ENCODE measurements at places on chromosomes 13 and 19. TPM values are rescaled to one million over a fixed set of nuclear protein-coding genes. Genes with fewer than 3 reads are reported as not detected.

Gene ZNF730
- 0.32 TPM for total RNA-seq

Gene CATSPERD
- not detected for total RNA-seq

DNA sequence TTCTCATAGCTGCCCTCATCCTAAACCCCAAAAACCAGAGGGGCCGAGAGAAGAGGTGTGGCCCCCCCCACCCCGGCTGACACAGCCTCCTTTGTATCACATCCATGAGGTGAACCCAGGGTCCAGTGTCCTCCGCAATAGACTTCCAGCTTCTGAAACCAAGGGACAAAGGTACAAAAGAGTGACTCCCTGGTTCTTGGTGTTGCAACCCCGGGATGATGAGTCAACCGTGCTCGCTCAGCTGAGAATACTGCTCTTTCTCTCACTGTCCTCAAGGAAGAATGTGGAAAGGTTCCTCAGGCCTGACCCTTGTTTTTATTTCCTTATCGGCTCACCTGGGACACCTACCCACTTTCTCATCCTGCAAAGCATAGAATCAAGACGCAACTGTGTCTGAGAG is 5.5 kb downstream of the SLC15A1 start:
- no peaks in the 10 kb centered on the region for H3K36me3 ChIP-seq
- DNase-seq, result peak; percentile 36
- peaks cover 8% of the 10 kb centered on the region for H3K4me1 ChIP-seq
- no peak overlapping the region for H3K27ac ChIP-seq
- no peak overlapping the region for H3K4me3 ChIP-seq
- H3K27me3 ChIP-seq, result peaks cover 33% of the 10 kb centered on the region

DNA sequence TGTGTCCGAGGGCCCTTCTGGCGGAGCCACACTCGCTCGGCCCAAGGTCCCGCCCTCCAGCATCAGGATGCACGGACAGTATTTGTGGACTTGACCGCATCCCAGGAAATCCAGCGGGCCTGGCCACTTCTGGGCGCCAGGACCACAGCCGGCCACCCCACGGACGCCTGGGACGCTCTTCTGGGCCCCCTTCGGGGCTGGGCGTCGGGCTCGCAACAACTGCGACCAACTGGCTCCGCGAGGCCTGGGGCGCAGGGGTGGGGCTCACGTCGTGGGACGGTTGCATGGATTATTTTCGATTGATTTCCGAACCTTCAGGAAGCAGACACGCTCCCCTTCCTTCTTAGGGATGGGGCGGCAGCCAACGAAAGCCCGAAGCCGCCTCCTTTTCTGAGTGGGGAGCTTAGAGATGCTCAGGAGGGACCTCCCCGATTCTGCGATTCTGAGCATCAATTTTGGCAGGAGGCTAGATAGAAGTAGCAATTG is 521 bp upstream of the NUP58 start:
- peak overlapping the region; percentile 82 for H3K4me3 ChIP-seq
- H3K36me3 ChIP-seq, result no peaks in the 10 kb centered on the region
- peaks cover 21% of the 10 kb centered on the region for H3K27me3 ChIP-seq
- H3K27ac ChIP-seq, result peak overlapping the region; percentile 94
- H3K4me1 ChIP-seq, result peaks cover 27% of the 10 kb centered on the region

DNA sequence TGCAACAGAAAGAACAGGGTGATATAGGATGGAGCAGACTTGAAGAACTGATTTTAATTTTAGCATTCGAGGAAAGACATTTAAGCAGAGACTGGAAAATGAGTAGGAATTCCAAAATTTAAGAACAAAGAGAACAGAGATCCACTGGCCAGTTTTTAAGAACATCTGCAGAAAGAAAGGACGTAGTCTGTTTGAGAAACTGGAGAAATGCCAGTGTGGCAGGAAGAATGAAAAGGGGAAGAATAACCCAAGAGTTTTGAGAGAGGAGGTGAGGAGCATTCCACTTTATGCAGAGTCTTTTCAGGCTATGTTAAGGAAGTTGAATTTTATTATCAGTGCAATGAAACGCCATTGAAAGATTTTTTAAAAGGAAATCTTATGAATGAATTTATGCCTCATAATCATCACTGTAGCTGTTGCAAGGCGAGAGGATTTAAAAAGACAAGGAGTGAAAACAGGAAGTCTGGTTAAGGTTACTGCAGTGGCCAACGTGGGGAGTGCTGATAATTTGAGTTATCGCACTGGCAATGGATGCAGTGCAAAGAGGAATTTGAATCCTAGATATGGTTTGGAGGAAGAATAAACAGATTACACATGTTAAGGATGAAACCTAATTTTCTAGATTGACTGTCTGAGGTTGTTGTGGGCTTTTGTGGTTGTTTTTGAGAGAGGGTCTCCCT is 253.8 kb downstream of the DACH1 start:
- no peak overlapping the region for H3K27ac ChIP-seq
- no peaks in the 10 kb centered on the region for H3K36me3 ChIP-seq
- no peak for DNase-seq
- H3K4me3 ChIP-seq, result no peak overlapping the region
- H3K27me3 ChIP-seq, result no peaks in the 10 kb centered on the region

DNA sequence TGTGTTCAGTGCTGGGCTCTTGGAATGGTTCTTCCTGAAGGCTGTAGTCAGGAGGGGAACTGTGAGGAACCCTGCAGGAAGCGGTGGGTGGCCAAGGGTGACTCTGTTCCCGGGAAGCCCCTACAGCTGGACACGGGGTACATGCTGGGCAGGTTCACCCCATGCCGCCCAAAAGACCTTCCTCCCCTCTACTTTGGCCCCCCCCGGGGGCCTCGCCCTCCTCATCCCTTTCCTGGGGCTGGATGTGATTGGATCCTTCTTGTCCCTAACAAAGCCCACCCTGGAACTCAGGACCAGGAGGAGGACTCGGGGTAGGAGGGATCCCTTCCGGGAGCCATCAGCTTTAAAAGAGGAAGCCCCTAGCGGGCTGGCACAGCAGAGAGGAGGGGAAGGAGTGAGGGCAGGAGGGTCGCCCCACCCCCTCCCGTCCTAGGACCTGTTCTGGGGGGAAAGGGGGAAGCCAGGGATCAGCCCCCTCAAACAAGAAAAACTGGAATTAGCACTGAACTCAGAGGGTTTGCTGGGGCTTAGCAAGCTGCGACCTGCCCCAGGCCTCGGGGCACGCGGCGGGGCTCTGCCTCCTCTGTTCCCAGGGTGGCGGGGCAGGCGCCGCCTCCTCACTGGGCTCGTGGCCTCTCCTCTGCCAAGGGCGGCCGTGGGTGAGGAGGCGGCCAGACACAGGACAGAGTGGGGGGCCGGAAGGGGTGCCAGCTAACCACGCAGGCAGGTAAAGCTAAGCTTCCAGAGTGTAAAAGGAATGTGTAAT is 4.0 kb downstream of the CEBPA start:
- H3K27me3 ChIP-seq, result peaks cover 9% of the 10 kb centered on the region
- peak; percentile 9 for DNase-seq
- H3K4me3 ChIP-seq, result no peak overlapping the region
- no peak overlapping the region for H3K27ac ChIP-seq
- peaks cover 24% of the 10 kb centered on the region for H3K4me1 ChIP-seq

DNA sequence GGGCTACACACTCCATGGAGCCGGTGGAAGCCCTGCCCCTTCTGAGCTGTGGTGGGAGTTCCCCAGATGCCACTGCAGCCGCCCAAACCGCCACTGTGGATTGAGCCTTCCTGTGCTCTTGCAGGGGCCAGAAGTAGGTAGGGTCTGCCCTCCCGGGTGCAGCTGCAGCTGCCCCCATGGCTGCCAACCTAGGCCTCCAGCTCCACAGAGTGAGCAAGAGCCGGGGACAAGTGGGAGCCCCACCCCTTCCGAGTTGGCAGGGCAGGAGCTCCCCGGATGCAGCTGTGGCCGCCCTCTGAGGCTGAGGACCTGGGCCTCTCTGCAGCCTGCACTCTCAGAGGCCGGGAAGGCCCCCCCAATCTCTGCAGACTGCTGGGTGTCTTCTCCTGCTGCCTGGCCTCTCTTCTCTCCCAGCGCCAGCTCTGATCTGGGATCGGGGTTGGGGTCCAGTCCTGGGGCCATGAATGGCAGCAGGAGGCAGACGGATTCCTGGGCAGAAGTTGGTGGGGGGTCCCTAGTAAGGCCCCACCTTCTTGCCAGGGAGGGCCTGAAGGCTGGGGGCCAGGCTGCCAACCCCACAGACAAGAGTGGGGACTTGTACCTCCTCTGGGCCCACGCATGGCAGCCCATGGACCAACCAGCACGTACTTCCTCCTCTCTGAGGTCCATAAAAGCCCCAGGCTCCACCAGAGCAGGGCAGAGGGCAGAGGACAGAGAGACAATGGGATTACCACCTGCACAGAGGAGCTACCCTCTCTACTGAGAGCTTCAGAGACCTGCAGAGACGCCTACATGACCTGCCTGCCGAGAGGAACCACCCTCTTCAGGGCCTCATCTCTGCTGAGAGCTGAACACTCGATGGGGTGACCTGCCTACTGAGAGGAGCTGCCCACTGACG is 28.9 kb downstream of the AP2S1 start:
- H3K27ac ChIP-seq, result peak overlapping the region; percentile 46
- no peaks in the 10 kb centered on the region for H3K36me3 ChIP-seq

DNA sequence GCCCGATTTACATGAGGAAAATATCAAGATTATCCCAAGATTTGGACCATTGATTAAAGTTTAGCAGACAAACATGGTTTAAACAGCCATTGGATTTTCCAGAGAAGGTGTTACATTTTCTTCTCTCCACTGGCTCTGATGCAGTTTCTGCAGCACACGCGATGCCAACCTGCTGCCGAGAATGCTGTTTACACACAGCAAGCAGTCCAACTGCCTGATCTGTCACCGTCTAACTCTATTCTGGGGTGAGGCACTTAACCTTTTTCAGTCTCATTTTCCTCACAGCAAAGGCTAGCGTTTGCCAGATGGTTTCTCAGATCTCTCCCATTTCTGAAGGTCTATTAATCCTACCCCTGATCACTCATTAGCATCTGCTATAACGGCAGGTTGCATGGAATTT is 763.5 kb upstream of the GPC6 start:
- H3K4me1 ChIP-seq, result no peaks in the 10 kb centered on the region
- no peaks in the 10 kb centered on the region for H3K27me3 ChIP-seq
- H3K27ac ChIP-seq, result no peak overlapping the region
- no peaks in the 10 kb centered on the region for H3K36me3 ChIP-seq

GRCh38 chr19:4830768-4831265 is 695 bp downstream of the TICAM1 start:
- peak overlapping the region; percentile 86 for H3K27ac ChIP-seq
- peak overlapping the region; percentile 75 for H3K4me3 ChIP-seq
- H3K27me3 ChIP-seq, result no peaks in the 10 kb centered on the region
- H3K4me1 ChIP-seq, result peaks cover 25% of the 10 kb centered on the region
